ENCODE measurements at places on chromosomes 1 and 21. TPM values are rescaled to one million over a fixed set of nuclear protein-coding genes. Genes with fewer than 3 reads are reported as not detected.

GRCh38 chr1:30762152-30762929, 4.8 kb upstream of the LAPTM5 start:
- no peak for DNase-seq

GRCh38 chr1:64960731-64961130, 5.6 kb downstream of the JAK1 start:
- no peak for DNase-seq

DNA sequence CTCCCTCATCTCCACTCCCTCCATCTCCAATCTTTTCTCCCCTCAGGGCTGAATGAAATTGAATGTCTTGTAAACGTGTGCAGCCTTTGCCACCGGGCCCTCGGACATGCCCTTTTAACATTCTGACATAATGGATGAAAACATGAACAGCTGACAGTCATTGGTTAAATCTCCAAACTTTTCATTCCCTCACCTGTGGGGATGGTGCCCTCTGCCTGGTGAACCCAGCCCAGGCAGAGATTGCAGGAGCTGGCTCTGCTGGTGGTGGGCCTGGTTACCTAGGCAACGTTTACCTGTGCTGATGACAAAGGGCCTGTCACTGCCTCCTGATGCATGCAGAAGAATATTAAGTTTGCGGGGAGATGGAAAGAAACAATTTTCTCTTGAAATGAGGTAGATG, 21.3 kb downstream of the ST6GALNAC3 start:
- DNase-seq: no peak

GRCh38 chr1:30273021-30273325, 450.4 kb downstream of the MATN1 start:
- DNase-seq: no peak

DNA sequence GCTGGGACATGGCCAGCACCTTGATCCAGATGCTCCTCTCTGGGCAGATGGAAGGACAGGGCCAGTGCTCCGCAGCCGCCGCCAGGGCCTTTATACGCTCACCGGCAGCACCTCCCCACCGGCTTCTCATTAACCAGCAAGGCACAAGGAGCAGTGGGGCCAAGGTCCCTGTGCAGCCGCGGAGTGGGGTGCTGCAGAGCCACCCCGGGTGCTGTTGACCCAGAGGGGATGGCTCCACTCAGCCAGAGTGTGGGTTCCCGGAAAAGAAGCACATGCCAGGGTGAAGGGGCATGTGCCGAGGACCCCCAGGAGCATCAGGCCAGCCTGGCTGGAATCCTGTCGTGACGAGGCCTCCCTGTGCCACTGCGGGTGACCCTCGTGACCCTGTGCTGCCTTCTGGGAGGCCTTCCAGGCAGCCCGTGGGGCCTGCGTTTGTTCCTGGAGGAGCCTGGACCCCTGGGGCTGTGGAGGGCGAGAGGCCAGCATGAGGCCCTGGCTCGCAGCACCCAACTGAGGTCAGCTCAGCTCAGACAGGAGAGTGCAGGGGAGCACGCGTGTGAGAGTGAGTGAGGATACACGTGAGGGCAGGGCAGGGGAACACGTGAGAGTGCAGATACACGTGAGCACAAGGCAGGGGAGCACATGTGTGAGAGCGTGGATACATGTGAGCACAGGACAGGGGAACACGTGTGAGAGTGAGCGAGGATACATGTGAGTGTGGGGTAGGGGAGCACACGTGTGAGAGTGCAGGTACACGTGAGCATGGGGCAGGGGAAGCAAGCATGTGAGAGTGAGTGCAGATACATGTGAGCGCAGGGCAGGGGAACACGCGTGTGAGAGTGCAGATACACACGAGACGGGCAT, at the start of gene FTCD:
TSS of gene FTCD (minus strand) at position 66 of the 864 bp plus-strand sequence. CDS start at position 10, 56 bp downstream.
- peak; percentile 7 for DNase-seq

- no peak for DNase-seq
Observed at GRCh38 chr1:228362884-228363450, 43.7 kb downstream of the TRIM11 start.

DNA sequence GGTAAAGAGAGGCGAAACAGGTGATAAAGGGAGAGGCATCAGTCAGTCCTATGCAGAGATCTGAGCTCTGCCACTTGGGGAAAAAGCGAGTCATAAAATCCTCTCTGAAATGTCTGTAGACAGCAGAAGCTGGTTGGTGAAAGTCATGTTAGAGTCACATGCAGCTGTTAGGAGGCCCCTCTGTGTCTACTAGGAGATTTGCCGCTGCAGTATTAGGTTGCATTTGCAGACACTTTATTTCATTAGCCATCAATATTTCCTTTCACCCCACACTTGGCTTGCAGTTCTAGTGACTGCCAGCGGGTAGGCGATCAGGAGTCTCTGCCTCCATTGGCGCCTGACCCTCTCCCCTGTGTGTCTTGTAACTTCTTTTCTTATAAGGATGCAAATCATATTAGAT, 16.2 kb downstream of the ATP1A4 start:
- no peak for DNase-seq

- no peak for DNase-seq
Observed at GRCh38 chr21:36861595-36862323, 104.7 kb downstream of the HLCS start.

GRCh38 chr1:13935336-13935735, 235.3 kb downstream of the PRDM2 start:
- no peak for DNase-seq

GRCh38 chr1:198155253-198155652, 1.5 kb upstream of the NEK7 start:
- no peak for DNase-seq

GRCh38 chr1:41009466-41009865, 12.1 kb downstream of the SLFNL1 start:
- no peak for DNase-seq

GRCh38 chr1:3890389-3891328, 9.4 kb downstream of the C1orf174 start:
- peak; percentile 44 for DNase-seq

- no peak for DNase-seq
Observed at GRCh38 chr1:214076708-214077065, 88.9 kb downstream of the PROX1 start.

GRCh38 chr1:37926038-37926924, 20.6 kb downstream of the INPP5B start:
- peak; percentile 50 for DNase-seq

GRCh38 chr1:24751833-24752232, 6.6 kb downstream of the CLIC4 start:
- peak; percentile 28 for DNase-seq

- no peak for DNase-seq
Observed at GRCh38 chr1:45442272-45442671, 48.7 kb downstream of the TESK2 start.

GRCh38 chr1:218837051-218837450, 336.6 kb upstream of the LYPLAL1 start:
- no peak for DNase-seq

GRCh38 chr1:207762622-207763021, 10.8 kb downstream of the CD46 start:
- DNase-seq: peak; percentile 51

DNA sequence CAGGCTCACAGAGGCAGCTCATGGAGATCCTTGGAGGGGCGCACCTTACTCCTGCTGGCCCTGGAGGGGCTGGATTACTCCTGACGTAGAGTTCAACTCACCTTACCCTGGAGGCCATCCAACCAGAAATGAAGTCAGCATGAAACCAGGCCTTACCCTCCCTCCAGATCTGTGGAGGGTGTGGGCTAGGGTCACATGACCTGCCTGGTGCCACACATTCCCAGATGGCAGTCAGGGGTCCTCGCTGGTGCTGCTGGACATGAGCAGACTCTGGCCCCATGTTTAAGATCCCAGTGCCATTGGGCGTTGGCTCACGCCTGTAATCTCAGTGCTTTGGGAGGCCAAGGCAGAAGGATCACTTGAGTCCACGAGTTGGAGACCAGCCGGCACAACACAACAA, 4.5 kb downstream of the C21orf58 start:
- no peak for DNase-seq

- DNase-seq: no peak
Observed at GRCh38 chr1:77797991-77798390, 18.5 kb downstream of the MIGA1 start.

DNA sequence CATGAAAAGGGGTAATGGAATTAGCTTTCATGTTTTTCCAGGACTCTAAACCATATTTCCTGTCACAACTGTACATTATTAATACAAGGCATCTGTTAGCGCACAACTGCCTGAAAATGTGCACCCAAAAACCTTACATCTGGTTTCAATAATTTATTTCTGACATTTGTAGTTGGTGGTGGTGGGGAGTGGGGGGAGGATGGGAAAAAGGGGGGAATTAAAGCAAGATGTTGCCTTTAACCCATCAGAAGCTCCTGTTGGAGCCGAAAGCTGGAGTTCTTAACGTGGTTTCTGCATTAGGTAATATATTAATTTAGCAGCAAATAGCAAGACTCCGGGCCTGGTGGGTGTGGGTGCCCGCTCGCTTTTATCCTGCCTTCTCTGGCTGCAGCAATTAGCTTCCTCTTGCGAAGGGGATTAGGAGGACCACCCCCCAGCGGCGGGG, 36.9 kb upstream of the HHAT start:
- no peak for DNase-seq

- DNase-seq: no peak
Observed at GRCh38 chr1:55310505-55310971, 95.4 kb upstream of the USP24 start.

GRCh38 chr21:41825216-41825615, 53.9 kb downstream of the PRDM15 start:
- peak; percentile 25 for DNase-seq

ETV3 gene
- total RNA-seq: 18.6 TPM

KRTAP8-1 gene
- not detected for total RNA-seq

ST6GALNAC5 gene
- 2.2 TPM for total RNA-seq

ERG gene
- 19.1 TPM for total RNA-seq

TNFRSF25 gene
- total RNA-seq: 5.7 TPM

PIAS3 gene
- 19.4 TPM for total RNA-seq

RRP15 gene
- 24.7 TPM for total RNA-seq

CLEC20A gene
- total RNA-seq: not detected

DISP1 gene
- 5.2 TPM for total RNA-seq

APP gene
- 496 TPM for total RNA-seq
